ENCODE measurements at places on chromosomes 13 and 19.

DNA sequence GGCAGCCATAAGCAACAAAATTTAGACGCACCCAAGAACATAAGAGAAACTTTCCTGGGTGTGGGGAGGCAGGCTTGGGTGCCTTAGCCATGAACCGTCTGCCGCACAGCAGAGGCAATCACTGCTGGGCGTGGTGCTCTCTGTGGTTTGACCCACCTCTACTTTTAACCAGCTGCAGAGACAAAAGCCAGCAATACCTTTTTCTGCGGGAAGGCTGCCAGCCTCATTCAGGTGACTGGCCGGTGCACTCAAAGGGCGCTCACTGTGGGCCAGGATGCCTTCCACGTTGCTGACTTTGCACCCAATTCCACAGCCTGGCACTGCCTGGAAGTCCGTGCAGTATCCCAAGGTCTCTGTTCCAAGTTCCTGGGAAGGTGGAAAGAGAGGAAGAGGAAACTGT, 69.1 kb downstream of the ATP7B start:
- no peak for DNase-seq

DNA sequence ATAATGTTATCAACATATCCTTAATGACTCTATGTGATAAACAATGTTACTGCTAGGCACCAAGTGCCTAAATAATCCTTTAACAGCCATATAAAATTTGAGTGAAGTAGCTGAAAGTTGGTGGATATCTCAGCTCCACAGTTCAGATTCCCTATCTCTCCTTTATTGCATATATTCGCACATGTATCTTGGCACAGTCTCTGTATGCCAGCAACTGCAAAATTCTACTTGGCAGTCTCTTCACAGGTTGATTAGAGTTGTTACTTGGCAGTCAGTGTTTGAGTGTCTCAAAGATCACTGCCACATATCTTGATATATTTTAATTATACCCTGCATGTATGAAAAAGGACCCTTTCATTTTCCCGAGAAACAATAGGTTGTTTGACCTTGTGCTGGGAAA, 879.3 kb downstream of the OLFM4 start:
- no peak for DNase-seq

- DNase-seq: no peak
Measured at GRCh38 chr13:55977436-55977835, 1163.3 kb upstream of the PRR20A start.

- no peak for DNase-seq
Measured at GRCh38 chr19:14150770-14151661, 14.6 kb upstream of the ASF1B start.

DNA sequence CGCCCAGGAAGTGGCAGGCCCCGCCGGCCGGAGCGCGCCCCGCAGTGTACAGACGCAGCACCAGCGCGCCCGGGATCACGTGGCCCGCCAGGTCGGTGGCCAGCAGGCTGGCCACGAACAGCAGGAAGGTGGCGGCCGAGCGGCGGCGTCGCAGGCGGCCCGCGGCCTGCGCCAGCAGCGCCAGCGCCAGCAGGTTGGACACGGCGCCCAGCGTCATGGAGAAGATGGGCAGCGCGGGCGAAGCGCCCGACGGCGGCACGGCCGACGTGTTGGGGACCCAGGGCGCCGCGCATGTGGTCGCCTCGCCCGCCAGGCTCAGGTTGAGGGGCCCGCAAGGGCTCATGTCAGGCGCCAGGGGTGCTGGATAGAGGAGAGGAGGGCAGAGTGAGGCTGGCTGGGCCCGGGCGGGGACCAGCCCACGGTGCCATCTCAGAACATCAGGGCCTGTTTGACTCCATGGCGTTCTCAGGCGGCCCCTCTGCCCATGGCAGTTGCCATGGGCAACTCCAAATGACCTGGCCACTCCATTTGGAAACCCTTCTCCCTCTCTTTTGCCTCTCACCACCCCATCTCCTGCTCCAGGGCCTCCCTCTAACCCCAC, 1.1 kb downstream of the PTGER1 start:
- DNase-seq: no peak

DNA sequence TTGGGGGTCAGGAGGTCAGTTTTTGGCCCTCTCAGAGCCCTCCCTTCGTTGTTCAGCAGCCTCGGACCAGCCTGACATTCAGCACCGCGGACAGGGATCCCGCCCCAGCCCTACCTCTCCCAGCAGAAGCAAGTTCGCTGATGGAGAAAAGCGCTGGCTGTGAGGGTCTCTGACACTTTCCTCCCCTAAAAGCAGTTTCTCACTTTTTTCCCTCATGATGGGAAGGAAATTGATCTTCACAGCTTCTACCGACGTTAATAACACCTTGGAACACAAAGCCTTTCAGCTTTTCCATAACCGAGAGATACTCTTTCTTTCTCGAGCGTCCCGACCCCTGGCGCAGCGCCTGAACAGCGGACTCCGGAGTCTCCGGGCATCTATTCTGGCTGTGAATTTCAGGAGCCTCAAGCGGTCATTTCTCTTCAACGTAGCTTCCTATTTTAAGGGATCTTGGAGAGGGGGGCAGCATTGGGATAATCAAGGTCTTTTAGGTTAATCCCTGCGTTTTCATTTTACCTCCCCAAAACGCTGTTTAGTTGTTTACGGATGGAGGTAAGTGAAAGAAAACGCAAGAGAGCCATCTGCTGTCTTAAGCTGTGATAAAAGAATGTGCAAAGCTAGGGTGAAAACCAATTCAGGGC, 467.2 kb downstream of the ITGBL1 start:
- no peak for DNase-seq

DNA sequence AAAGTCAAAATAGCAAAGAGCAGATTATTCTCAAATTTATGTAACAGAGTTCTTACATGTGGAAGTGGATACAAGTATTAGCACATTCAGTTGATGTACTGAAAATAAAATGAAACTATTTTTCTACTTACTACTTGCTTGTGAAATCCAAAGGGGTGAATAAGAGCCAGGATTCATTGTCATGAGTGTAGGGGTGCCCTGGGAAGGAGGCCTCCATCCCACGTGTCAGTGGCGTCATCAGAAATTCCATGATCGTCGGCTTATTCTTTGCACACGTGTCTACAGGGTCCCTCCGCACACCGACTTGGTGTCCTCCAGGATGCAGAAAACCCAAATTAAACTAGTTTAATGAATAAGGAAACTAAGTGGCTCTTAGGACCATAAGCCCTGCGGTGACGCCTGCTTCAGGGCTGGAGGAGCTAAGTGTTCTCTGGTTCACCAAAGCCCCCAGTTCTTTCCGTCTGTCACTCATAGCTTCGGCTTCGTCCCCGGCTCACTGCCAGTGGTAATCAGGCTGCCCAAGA, 55.5 kb downstream of the IRS2 start:
- DNase-seq: no peak

GRCh38 chr13:102587916-102588315, 8.9 kb upstream of the TPP2 start:
- DNase-seq: no peak

DNA sequence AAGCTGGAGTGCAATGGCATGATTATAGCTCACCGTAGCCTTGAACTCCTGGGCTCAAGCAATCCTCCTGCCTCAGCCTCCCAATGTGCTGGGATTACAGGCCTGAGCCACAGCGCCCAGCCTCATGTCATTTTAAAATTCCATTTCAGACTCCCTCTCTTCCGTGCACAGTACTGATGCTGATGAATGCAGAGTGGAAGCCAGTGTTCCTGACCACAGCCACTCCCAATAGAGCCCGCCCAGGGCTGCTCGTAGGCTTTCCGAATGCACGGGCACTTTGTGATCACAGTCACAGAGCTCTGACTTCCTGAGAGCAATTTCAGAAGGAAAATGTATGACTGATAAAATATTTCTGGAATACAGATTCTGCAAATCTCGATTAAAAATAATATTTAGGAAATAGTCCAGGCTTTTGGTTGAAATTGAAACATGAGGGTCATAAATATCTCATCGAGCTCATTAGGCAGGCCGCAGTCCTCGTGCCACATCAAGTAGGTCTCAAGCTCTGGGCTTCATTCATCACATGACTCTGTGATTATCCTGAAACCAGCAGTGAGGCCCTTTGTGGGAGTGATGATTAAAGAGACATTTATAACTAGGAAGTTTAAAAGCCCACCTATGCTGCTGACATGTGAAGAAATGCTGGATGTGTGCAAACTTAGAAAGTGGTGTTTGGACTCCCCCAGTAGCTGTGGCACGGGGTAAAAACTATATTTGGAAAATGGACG, 38.9 kb upstream of the AMER2 start:
- no peak for DNase-seq

GRCh38 chr13:62320129-62321108, 904.8 kb upstream of the PCDH20 start:
- no peak for DNase-seq

DNA sequence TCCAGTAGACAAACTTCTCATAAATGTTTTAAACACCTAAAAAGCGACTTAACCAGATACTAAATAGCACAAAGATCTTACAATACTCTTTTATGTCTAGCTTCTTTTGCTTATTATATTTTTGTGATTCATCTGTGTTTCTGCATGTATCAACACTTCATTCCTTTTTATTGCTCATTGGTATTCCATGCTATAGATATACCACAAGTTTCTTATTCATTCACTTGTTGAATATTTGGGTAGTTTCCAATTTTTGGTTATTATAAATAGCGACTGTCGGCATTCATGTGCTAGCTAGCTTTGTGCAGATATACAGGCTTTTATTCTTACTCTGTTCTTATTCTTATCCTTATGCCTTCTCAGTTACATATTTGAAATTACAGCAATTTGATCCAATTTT, 50.0 kb upstream of the RGCC start:
- no peak for DNase-seq

GRCh38 chr13:85819513-85819912, 20.3 kb upstream of the SLITRK6 start:
- no peak for DNase-seq

DNA sequence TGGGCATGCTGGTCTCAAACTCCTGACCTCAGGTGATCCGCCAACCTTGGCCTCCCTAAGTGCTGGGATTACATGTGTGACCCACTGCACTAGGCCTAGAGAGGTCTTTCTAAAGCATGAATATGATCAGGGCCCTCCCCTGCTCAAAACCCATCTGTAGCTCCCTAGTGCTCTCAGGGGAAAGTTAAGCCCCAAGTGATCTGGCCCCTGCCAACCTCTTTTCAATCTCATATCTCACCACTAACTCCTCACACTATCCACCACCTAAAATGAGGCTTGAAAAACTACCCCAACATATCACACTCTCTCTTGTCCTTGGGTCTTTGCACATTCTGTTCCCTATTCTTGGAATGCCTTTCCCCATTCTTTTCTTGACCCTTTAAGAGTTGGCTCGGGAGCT, 2.0 kb upstream of the DMWD start:
- DNase-seq: no peak

GRCh38 chr13:59463023-59463422, 700.7 kb downstream of the DIAPH3 start:
- DNase-seq: no peak

DNA sequence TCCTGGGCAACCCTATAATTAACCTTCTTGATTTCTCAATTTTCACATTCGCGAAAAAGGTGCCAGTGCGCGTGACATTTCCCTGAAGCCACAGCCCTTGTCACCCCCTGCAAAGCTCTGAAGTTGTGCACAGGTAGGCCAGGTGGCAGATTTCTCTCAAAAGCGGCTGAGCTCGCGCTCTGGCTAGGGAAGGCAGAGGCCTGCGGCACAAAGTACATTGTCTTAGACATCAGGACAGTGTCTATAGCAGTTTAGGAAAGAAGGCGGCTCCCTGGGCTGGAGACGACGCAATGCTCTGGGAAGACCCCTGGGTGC, 42.9 kb upstream of the ZNF14 start:
- no peak for DNase-seq

DNA sequence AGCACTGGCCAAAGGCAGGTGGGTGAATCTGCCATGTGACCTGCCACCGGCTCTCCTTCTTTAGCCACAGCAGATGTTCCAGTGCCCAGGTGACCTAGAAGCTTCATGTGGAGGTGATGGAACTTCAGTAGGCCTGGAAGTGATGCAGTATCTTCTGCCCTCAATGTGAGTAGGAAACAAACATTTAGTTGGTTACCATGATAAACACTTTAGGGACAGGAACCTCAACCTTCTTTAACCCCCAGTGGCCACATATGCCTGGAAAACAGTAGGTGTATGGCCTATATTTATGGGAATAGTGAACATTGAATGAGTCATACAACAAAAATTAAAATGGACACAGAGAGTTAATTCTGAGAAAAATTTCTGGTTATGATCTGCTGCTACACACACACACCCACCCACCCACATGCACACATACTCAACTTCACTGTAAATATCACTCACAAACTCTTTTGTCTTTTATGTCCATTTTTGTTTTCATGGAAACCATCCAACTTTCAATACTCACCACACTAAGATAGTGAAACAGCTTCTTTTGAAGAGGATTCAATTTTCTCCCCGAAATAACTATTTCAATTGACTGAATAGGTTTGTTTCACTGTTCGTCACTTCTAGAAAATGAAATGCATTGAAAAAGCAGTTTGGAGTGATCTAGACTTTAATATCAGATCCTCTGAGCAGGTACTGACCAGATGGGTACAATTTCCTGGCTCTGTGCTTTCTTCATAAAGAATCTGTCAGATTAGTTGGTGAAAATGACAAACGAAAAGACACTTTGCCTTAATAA, 97.3 kb downstream of the STARD13 start:
- no peak for DNase-seq

GRCh38 chr13:101978552-101979315, 423.1 kb downstream of the FGF14 start:
- DNase-seq: no peak

GRCh38 chr19:55600662-55601028, 557 bp downstream of the ZNF524 start:
- DNase-seq: no peak

DNA sequence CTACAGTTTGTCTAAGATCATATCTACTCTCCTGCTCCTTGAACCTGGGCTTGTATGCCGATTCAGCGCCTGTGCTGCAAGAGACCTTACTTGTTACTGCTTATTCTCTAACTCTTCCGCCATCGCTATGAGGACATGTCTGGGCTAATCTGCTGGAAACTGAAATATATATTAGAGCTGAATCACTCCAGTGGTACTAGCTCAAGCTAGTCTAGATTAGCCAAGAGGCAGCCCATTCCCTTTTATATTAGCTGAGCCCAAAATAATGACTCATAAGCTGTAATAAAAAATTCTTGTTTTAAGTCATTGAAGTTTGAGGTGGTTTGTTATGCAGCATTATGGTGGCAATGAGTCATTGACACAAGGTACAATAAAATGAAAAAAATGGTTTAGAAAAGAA, 52.8 kb downstream of the SLC6A16 start:
- DNase-seq: no peak

- no peak for DNase-seq
Measured at GRCh38 chr19:41085748-41086415, 2.4 kb upstream of the CYP2A13 start.
